Left cardiac atrium (tissue), 4 donors: ENCODE measurements at places on chromosomes 16 and 17. TPM values are rescaled to one million over a fixed set of nuclear protein-coding genes. Genes with fewer than 3 reads are reported as not detected.
A peak's percentile ranks its signal among the peaks of the same experiment; 100 is the strongest.

Gene PDIA2
- 2.4 TPM for total RNA-seq

GRCh38 chr16:46607529-46607928 lies 13.7 kb downstream of the SHCBP1 start:
- DNase-seq, result no peak

- DNase-seq, result no peak
Measured at GRCh38 chr17:32222621-32223020, 43.0 kb upstream of the RHBDL3 start.

GRCh38 chr16:20023190-20023589 lies 50.5 kb downstream of the GPR139 start:
- no peak for DNase-seq

- no peak for DNase-seq
Measured at GRCh38 chr16:11236461-11237254, 19.3 kb downstream of the SOCS1 start.

DNA sequence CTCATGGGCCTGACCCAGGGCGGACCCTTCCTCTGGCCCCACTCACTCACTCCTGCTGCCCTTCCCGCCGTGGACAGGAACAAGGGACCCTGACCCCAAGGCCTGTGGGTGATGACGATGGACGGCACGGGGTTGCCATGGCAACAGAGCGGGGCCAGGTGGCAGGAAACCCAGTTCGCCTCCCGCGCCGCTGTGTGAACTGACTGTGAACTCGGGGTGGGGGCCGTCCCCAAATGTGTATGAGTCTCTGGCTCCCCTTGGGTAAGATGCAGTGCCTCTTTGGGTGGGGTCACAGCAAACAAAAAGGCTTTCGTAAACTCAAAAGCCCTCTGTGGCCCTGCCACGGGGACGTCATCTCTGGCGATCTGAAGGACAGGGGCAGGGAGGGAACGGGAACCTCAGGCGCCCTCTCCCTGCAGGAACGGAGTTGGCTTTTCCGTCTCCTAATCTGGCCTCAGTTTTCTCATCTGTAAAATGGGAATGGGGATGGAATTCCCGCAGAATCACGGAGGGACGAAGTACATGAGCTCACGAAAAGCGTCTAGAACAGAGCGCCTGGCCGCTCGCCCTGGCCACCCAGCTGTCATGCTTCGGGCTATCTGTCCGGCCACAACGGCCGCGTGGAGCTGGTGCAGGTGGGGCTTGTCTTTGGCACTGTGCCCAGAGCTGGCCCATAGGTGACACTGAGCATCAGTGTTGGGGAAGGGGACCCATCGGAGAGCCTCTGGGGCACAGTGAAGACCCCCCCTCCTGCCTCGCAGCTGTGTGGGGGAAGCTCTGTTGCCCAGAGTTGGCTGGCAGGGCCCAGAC lies 44.9 kb upstream of the PABPN1L start:
- DNase-seq, result no peak

Gene ATP2C2
- total RNA-seq, result not detected

GRCh38 chr16:4087099-4087885 lies 28.9 kb downstream of the ADCY9 start:
- DNase-seq, result no peak

DNA sequence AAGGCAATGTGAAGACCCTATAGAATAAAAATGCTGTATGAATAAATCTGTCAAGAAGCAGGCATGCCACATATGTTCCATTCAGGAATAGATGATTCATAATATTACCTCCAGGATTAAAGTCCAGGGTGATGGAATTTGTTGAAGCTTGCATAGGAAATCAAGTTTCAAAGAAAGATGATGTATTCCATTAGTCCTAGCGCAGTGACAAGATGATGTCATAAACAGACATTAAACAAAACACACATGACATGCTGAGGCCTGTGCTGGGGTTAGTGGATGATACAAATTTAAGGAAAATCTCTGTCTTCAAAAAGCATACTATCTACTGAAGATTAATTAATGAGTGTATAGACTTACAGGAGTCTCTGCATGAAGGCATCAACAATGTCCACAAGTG lies 1025.2 kb downstream of the CDH11 start:
- no peak for DNase-seq

Gene DHRS13
- total RNA-seq, result 2.8 TPM

- DNase-seq, result no peak
Measured at GRCh38 chr17:51036084-51036483, 84.6 kb downstream of the SPAG9 start.

Gene DNAAF1
- not detected for total RNA-seq

- no peak for DNase-seq
Measured at GRCh38 chr17:44120851-44121605, 2.4 kb downstream of the HDAC5 start.

- DNase-seq, result no peak
Measured at GRCh38 chr17:42058063-42058462, 7.7 kb upstream of the C17orf113 start.

DNA sequence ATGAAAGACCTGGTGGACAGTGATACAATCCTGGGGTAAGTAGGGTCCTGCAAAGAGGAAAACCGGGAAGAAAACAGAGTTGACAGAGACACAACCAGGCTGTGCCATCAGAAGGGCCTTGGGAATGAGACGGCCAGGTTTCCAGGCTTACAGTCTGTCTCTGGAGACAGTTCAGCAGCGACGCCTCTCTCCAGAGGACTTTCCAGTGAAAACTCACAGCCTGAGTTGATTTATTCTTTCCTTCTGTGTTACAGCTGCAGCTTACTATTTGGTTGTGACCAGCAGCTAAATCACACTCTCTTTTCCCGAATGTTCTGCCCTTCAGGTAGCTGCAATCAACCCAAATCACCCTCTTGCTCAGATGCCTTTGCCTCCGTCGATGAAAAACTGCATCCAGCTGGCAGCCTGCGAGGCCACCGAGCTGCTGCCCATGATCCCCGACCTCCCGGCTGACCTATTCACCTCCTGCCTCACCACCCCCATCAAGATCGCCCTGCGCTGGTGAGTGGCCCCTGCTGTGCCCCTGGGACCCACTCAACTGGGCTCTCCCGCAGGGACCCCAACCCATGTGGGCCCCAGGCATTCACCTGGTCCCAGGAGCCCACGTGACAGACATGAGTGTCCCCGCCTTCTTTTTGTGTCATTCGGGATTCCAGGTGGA lies 209.2 kb downstream of the RPTOR start:
- DNase-seq, result no peak

DNA sequence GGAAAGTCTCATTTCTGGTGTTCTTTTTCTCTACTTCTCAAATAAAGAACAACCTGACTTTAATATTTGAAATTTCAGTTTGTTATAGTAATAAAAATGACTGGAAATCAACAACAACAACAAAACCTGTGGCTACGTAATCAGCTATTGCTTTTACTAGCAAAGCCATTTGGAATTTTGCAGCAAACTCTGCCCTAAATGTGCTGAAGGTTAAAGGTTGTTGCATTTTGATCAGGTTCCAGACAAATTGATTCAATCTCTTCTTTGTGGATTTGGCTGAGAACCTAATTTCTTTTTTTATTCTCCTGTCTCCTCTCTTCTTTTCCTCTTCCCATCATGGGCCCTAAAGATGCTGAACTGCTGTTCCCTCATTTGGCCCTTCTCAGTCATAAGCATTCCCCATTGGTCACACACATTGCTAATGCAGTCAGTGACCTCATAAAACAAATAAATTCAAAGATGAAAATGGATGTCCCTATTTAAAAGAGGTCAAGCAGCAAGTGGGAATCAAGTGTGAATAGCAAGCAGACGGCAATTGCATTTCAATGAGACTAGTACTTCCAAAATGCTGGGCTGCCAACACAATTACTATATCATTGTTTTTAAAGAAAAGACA lies 795.1 kb upstream of the CDH8 start:
- no peak for DNase-seq

- no peak for DNase-seq
Measured at GRCh38 chr16:54245788-54246453, 40.7 kb downstream of the IRX3 start.

GRCh38 chr17:15109608-15110007 lies 155.5 kb downstream of the PMP22 start:
- DNase-seq, result no peak

- DNase-seq, result peak; percentile 94
Measured at GRCh38 chr17:67491009-67491680, 114.1 kb downstream of the PITPNC1 start.

- DNase-seq, result no peak
Measured at GRCh38 chr17:44914148-44914547, 1.2 kb downstream of the GFAP start.

Gene CLDN7
- total RNA-seq, result 4.9 TPM

- DNase-seq, result peak; percentile 15
Measured at GRCh38 chr16:11576427-11577289, 10.1 kb downstream of the LITAF start.

DNA sequence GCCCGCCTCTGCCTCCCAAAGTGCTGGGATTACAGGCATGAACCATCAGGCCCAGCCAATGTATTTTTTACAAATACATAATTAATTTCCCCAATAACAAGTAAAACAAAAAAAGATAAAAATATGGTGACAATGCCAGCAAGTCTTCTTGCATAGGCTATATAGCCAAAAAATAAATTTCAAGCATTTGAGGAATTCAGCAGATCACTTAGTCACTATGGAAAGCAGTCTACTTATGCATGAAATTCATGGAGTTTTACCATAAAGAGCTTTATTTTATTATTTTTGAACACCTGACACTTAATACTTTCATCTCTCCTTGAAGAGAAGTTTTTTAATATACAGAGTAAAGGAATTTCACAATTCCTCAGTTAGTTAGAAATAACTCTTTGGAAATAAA lies 56.4 kb downstream of the BRIP1 start:
- no peak for DNase-seq

DNA sequence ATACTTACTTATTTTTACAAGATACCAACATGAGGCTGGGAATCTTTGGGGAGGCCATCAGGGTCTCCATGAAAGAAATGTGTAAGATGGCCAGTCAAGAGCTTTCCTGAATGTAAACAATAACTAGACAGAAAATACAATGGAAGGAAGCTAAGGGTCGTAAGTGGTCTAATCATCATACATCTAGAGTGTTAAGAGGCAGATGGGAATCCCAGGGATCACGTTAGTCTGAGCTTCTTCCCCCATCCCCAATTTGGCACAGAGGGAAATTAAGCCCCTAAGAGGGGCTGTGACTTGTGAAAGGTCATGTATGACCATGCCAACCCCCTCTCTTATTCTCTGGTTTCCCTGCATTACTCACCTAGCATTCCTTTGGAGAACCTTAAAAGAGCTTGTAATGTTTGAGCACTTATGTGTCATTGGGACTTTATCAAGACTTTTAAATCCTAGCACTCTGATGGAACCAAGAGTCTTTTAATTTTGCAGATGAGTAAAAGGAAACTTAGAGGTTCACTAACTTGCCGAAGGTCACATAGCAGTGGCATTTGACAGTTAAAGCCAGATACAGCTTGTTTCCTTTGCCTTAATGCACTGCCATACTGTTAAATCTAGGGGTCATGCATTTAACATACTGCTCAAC lies 46.1 kb downstream of the DCUN1D3 start:
- DNase-seq, result no peak

DNA sequence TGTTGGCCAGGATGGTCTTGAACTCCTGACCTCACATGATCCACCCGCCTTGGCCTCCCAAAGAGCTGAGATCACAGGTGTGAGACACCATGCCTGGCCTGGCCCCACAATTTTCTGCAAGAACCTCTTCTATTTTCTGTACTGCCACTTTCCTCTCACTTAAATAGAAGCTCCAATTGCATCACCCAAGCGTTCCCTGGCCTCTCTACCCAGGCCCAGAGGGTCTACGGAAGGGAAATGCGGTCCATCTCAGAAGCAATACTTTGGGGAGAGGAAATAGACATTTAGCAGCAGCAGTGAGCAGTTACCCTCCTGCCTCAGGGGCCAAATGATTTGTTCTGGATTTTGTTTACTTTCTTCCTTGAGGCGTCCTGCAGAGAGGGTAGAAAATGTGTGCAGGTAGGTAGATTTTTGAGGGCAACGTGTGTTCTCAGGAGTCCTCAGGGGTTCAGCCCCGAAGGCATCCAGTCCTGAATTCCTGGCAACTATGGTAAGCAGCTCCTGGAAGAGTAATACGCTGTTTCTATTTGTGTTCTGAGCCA lies 11.0 kb downstream of the SLC6A4 start:
- DNase-seq, result no peak

DNA sequence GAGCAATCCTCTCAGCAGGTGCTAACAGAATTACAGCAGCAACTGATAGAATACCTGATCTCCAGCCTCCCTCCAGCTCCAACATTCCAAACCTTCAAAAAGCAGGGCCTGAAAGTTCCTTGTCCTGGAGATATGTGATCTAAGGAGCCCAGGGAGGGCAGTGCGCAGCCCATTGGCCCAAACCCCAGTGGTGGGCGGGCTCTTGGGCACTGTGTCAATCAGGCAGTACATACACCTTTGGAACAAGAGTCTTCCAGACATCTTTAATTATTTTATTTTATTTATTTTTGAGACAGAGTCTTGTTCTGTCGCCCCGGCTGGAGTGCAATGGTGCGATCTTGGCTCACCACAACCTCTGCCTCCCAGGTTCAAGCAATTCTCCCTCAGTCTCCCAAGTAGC lies 24.2 kb downstream of the SLC12A3 start:
- DNase-seq, result no peak
